ENCODE measurements at places on chromosomes 4 and X.

- DNase-seq, result no peak
These were observed 14.4 kb downstream of the ADH1A start for GRCh38 chr4:99276417-99276816.

- DNase-seq, result no peak
These were observed 11.4 kb downstream of the WDFY3 start for GRCh38 chr4:84954982-84955567.

DNA sequence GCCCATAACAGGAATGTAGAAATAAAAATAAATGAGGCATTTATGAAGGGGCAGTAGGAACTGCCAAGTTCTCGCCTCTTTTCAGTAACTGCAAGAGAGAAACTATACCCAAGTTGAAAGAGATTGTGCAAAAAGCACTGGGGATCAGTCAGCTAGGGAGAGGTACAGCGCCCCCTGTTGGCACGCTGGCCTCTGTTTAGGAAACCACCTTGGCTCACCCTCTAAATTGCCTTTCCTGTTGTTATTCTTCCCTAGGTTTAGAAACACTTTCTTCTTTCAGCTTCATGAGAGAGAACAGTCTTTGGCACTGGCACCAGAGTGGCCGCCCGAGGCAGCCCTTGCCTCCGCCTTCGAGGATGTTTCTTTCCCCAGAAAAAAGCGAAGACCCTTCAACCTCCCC is 348.5 kb downstream of the MID1IP1 start:
- peak; percentile 38 for DNase-seq

DNA sequence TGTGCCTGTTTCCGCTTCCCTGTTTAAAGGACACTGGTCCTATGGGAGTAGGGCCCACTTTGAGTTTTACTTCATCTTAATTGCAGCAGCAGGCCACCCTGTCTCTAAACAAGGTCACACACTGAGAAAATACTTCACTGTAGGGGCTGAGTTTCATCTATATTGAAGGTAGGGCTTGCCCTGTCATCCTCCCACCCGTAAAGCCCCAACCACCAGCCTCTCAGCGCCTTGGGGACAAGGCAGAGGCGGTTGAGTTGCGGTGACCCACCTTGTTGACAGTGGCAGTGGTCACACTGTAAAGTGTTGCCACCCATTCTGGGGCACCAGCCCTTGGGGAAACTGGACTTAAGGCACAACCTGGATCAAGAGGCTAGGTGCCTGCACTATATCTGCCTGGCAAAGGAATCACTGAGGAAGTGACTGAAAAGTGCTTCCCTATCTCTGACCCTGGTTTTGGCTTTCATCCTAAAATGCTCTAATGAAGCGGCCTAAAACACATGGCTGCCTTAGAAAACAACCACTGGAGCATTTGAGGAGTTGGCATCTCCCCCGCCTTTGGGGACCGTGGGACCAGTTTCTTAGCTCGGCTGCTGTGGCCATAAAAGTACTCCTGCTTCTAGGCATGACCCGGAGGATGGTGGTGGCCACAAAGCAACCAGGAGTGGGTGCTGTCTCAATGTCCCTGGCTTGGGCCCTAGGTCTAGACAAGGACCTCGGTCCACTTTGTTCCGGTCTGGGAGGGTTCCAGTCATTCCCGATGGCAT is 7.8 kb upstream of the WDR1 start:
- DNase-seq, result no peak

DNA sequence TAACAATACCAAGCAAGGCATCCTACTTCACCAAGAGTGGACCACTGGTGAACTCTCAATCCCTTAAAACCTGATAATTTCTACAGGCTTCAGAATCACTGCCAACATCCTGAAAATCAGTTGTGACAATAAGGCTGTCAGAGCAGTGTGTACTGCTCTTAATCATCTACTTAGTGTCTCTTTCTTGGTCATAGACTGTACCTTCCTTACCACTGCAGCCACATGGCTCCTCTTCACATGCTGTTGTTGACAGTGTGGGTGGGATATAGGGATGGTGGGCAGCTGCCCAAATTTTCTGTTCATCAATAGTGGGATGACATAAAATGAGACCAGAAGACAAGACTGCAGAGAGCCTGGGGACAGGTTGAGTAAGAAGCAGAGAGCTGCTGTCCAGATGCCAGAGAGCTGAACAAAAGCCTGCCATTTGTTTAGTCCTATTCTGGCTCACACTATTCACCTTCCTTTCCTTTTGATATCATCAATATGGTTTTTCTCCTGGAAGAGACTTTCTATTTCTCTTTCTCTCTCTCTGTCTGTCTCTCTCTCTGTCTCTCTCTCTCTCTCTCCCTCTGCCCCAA is 178.9 kb downstream of the MGST2 start:
- no peak for DNase-seq

GRCh38 chr4:26126143-26126718 is 194.6 kb upstream of the RBPJ start:
- no peak for DNase-seq

- no peak for DNase-seq
These were observed 191.0 kb downstream of the PRDM5 start for GRCh38 chr4:120731561-120731960.

GRCh38 chrX:151996347-151996746 is 21.9 kb upstream of the GABRE start:
- DNase-seq, result no peak

- no peak for DNase-seq
These were observed 977.1 kb upstream of the PRKX start for GRCh38 chrX:4690521-4690920.

GRCh38 chrX:46860557-46860956 is 23.7 kb downstream of the RP2 start:
- no peak for DNase-seq

- peak; percentile 61 for DNase-seq
These were observed 20.3 kb downstream of the ATP8A1 start for GRCh38 chr4:42636645-42636949.

DNA sequence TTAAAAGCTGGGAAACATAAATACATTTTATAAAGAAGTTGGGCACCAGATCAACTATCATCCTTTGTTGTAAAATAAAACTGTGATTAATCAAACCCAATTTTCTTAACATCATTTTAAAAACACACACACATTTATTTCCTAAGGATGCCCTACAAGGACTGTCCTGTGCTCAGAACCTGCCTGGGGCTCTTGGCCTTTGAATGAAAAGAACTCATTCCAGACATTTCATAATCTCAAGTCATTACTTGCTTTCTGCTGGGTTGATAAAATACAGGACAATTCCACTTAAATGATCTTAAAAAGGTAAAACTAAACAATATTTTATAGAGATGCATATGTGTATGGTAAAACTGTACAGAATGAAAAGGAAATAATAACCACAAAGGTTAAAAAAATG is 2.8 kb downstream of the SH3D19 start:
- peak; percentile 67 for DNase-seq

DNA sequence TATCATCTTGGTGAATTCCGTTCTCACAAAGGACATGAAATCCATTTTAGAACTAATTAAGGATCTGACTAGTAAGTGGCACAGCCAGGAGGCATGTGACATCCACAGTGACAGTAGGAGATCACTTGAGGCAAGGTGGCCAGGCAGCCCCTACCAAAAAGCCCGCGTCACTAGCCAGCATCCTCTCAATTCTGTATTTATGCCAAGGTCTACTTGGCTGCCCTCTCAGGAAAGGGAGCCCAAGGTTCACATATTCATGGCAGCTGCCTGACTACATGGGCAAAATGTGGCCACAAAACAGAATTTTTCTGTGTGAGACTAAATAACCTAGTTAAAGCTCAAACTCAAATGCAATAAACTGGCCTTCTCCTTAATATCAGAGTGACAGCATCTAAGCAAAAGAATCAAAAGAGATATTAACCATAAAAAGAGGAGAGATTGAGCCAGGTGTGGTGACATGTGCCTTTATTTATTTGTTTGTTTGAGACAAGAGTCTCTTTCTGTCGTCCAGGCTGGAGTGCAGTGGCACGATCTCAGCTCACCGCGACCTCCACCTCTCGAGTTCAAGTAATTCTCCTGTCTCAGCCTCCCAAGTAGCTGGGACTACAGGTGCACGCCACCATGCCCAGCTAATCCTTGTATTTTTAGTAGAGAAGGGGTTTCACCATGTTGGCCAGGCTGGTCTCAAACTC is 51.5 kb downstream of the SLC9A7 start:
- no peak for DNase-seq

Measured in umbilical cord (tissue), 2 donors.